Activated naive CD8-positive, alpha-beta T cell treated with anti-CD3 and anti-CD28 coated beads for 36 hours (primary cell): ENCODE measurements at places on chromosomes 7 and 10.

DNA sequence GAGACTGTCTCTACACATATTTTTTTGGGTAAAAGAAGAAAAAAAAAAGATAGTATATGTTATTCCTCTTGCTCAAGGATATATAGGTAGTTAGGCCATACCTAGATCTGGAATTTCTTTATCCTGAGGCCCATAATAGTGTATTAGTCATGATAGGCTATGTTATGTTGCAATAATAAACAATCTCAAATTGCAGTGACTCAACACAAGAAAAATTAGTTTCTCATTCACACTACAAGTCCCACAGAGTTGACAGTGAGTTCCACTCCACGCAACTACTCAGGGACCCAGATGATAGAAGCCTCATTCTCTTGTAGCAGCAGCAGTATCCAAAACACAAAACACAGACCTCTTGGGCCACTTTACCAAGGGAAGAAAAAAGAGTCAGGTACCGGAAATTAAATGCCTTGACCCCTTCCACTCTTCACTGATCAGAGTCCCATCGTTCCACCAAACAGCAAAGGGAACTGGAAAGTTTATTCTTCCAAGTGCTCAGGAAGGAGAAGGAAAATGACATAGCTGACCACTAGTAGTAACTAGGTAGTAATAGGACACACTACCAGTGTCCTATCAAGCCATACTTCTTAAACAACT is 7.4 kb upstream of the C10orf67 start:
- no peak for DNase-seq
- peaks cover 4% of the 10 kb centered on the region for H3K27me3 ChIP-seq
- no peak overlapping the region for H3K27ac ChIP-seq
- no peak overlapping the region for H3K4me3 ChIP-seq

GRCh38 chr10:100825325-100825875 is 80.0 kb downstream of the PAX2 start:
- H3K27ac ChIP-seq: no peak overlapping the region
- no peaks in the 10 kb centered on the region for H3K36me3 ChIP-seq
- peaks cover 81% of the 10 kb centered on the region for H3K27me3 ChIP-seq
- H3K4me1 ChIP-seq: peaks cover 17% of the 10 kb centered on the region
- H3K4me3 ChIP-seq: no peak overlapping the region

GRCh38 chr7:22607180-22607579 is 107.2 kb upstream of the STEAP1B start:
- peaks cover 27% of the 10 kb centered on the region for H3K27me3 ChIP-seq
- no peak overlapping the region for H3K4me3 ChIP-seq
- H3K4me1 ChIP-seq: no peaks in the 10 kb centered on the region
- no peak overlapping the region for H3K27ac ChIP-seq

- H3K4me1 ChIP-seq: no peaks in the 10 kb centered on the region
- H3K27me3 ChIP-seq: no peaks in the 10 kb centered on the region
- H3K4me3 ChIP-seq: no peak overlapping the region
- no peak for DNase-seq
Observed at GRCh38 chr7:52685333-52685732, 350.1 kb upstream of the POM121L12 start.

GRCh38 chr7:67983486-67983885 is 986.9 kb downstream of the TYW1 start:
- no peak for DNase-seq
- no peaks in the 10 kb centered on the region for H3K27me3 ChIP-seq
- H3K4me1 ChIP-seq: no peaks in the 10 kb centered on the region
- no peak overlapping the region for H3K27ac ChIP-seq

DNA sequence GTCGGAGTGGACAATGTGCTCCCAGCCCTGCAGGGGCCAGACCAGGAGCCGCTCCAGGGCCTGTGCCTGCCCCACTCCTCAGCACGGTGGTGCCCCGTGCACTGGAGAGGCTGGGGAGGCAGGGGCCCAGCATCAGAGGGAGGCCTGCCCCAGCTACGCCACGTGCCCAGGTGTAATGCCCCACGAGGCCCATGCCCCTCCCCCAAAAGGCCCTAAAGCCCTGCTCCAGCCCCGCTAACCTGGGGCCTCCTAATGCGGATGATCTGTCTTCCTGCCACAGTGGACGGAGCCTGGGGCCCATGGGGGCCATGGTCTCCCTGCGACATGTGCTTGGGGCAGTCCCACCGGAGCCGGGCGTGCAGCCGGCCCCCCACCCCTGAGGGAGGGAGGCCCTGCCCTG is 23.7 kb upstream of the ZNF862 start:
- no peak overlapping the region for H3K4me3 ChIP-seq
- H3K27ac ChIP-seq: no peak overlapping the region
- no peaks in the 10 kb centered on the region for H3K4me1 ChIP-seq
- H3K36me3 ChIP-seq: no peaks in the 10 kb centered on the region
- no peak for DNase-seq

- H3K27ac ChIP-seq: no peak overlapping the region
- H3K4me1 ChIP-seq: no peaks in the 10 kb centered on the region
- H3K27me3 ChIP-seq: peaks cover 4% of the 10 kb centered on the region
- H3K36me3 ChIP-seq: no peaks in the 10 kb centered on the region
- H3K4me3 ChIP-seq: no peak overlapping the region
- no peak for DNase-seq
Observed at GRCh38 chr10:51384971-51385370, 310.7 kb downstream of the PRKG1 start.

- no peak overlapping the region for H3K4me3 ChIP-seq
- peak overlapping the region; percentile 70 for H3K27ac ChIP-seq
- peaks cover 12% of the 10 kb centered on the region for H3K36me3 ChIP-seq
Observed at GRCh38 chr10:26755443-26755903, 58.0 kb downstream of the PDSS1 start.

DNA sequence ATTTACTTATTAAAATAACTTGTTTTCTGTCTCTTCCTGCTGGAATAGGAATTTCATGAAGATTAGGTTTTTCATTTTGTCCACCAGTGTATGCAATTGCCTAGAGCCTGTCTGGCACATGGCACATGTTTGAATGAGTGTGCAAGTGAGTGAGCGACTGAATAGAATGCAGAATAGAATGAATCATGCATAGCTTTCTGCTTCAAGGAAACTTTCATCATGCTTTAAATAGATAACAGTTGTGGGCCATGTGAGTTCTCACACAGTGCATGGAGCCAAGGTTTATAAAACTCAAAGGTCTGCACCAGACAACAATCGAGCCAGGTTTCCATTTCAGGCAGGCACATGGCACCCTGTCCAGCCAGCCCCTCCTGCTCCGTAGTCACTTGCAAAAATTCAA is 74.2 kb upstream of the HECW1 start:
- no peak for DNase-seq
- H3K27me3 ChIP-seq: peaks cover 11% of the 10 kb centered on the region
- no peak overlapping the region for H3K27ac ChIP-seq
- no peaks in the 10 kb centered on the region for H3K36me3 ChIP-seq
- H3K4me1 ChIP-seq: no peaks in the 10 kb centered on the region

DNA sequence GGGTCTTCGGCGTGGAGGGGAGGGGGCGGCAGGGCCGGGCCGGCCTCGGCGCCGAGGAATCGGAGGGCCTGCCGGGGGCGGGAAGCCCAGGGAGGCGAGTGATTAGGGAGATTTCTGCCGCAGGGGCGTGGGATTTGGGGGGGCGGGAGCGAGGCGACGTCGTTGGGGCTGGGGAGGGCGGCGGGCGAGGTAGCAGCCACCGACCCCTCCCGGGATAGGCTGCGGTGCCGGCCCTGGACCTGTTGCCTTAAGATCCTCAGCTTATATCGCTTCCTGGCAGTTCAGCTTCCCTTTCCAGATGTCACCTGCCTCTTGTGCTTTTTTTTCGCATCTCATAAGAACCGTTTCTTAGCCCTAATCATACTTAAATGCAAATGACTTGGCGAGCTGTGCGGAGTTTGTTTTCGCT is 655 bp downstream of the LMTK2 start:
- H3K4me3 ChIP-seq: peak overlapping the region; percentile 98
- H3K27me3 ChIP-seq: peaks cover 11% of the 10 kb centered on the region
- H3K27ac ChIP-seq: peak overlapping the region; percentile 63
- peaks cover 37% of the 10 kb centered on the region for H3K4me1 ChIP-seq

DNA sequence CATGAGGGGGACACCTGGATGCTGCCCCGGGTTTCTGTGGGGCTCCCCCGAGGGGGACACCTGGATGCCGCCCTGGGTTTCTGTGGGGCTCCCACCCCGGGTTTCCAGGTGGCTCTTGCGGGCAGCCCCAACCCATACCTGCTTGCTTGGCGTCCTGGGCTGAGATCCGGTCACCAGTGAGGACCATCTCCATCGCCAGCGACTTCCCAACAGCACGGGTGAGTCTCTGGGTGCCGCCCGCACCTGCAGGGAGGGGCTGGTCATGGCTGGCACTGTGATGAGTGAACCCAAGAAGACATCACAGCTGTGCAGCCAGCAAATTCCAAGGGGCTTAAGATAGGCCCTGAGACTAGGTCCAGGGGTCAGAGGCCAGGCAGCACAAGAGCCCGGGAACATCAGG is 6.4 kb downstream of the ECHS1 start:
- no peaks in the 10 kb centered on the region for H3K27me3 ChIP-seq
- H3K4me1 ChIP-seq: peaks cover 11% of the 10 kb centered on the region
- no peak for DNase-seq

- no peaks in the 10 kb centered on the region for H3K27me3 ChIP-seq
- peak overlapping the region; percentile 93 for H3K27ac ChIP-seq
- peaks cover 4% of the 10 kb centered on the region for H3K36me3 ChIP-seq
- H3K4me3 ChIP-seq: peak overlapping the region; percentile 78
- peaks cover 38% of the 10 kb centered on the region for H3K4me1 ChIP-seq
Observed at GRCh38 chr7:150357270-150357669, 11.4 kb upstream of the REPIN1 start.
